ENCODE measurements at places on chromosomes 2 and 18. TPM values are rescaled to one million over a fixed set of nuclear protein-coding genes. Genes with fewer than 3 reads are reported as not detected.

GRCh38 chr2:99242151-99242550 is 13.3 kb downstream of the LYG2 start:
- DNase-seq, result no peak

DNA sequence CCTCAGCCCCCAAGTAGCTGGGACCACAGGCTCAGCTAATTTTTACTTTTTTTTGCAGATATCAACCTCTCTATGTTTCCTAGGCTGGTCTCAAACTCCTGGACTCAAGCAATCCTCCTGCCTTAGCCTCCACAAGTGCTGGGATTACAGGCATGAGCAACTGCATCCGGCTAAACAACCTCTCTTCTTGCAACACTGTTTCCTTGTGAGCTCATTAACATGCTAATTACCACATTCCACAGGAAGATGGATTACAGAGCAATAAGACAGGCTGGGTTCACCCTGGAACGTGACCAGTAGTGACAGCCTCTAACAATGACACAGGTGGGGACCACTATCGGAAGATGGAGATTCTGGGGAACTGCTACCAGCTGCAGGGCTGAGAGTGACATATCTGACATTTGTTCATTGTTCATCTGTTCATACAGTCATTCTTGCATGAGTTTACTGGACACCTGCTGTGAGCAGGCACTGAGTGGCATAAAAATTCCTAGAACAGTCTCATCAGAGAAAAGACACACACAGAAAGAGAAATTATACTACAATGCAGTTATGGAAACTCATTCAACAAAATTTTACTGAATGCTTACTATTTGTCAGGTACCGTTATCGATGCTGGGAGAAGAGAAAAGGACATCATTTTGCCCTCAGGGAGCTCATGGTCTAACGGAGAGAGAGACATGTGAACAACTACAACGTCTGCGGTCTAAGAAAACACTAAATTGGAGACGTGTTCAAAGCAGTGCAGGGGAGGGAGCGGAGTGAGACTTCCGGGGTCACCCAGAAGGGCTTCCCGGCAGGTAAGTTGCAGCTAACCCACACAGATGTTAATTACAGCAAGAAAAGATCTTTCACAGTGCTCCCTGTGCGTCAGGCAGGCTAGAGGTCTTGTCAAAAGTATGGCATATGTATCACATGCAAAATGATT is 37.6 kb downstream of the PROC start:
- DNase-seq, result no peak

DNA sequence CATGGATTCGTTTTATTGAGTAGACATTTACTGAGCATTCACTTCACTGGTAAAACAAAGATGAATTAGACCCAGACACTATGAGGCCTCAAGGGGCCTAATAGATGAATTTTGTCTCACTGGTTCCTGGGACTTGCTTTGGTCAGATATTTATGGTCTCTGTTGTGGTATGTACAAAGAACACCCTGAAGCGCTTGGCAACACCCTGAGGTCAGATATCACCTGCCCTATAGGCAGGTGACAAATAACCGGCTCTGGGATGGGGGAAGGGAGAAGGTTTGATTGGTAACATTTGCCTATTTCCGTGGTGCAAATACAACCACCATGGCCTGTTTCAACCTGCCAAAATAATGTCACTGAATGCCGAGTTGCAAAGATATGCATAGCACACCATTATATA is 105.6 kb upstream of the STON1 start:
- DNase-seq, result no peak

The COL4A3 gene
- not detected for total RNA-seq

- DNase-seq, result no peak
Observed at GRCh38 chr2:72846171-72847095, 20.6 kb upstream of the EXOC6B start.

The CEBPZOS gene
- total RNA-seq, result 48.4 TPM

DNA sequence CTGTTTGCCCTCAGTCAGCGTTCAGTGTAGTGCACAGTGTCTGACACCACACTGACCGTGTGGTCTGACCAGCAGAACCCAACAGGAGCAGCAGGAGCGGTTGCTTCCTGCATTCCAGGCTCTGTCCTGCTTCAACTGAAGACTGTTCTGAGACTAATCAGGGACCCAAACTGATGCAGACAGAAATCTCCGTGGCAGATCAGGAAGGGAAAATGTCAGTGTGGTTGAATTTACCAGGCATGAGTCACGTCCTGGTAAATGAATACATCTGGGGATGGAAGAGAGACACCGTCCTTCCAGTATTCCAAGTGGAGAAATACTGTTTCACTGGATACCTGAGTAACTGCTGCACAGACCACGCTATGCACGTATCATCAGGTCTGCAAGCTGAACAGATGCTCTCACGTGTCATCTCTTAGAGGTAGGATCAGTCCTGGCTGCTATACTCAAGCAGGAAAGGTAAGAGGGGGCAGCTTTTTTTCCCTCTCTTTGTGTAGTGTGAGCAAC is 223.6 kb upstream of the EPAS1 start:
- DNase-seq, result no peak

DNA sequence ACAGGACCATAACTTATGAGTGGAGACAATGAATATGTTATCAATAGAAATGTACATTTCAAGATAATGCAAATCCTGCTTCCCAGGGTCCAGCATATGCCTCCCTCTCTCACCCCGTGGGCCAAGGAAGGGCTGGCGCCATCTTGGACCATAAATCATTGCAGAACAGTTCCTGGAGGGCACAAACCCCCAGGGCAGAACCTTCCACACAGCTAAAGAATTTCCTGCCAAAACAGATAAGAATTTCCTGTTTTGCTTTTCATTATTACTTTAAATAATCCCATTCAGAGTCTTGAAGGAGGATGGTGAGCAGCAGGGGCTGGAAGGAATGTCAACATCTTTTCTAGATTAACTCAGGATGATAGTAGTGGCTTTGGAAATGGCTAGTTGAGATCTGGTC is 53.7 kb downstream of the EHD3 start:
- DNase-seq, result no peak

DNA sequence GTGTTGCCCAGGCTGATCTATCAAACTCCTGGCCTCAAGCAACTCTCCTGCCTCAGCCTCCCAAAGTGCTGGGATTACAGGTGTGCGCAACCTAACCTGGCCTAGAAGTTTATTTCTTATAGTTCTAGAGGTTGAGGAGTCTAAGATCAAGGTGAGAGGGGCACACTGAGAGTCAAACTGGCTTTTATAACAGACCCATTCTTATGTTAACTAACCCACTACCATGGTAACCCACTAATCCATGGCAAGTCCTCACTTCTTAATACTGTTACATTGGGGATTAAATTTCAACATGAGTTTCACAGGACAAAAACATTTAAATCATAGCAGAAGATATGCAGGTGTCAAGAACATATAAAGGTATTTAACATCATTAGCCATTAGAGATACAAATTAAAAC is 50.6 kb downstream of the MDH1 start:
- no peak for DNase-seq
